ENCODE measurements at places on chromosomes 5 and 9.

- no peak for DNase-seq
These were observed 123.5 kb downstream of the SCAMP1 start for GRCh38 chr5:78483809-78484521.

GRCh38 chr9:90827181-90827871, 25.7 kb downstream of the SYK start:
- DNase-seq: no peak

GRCh38 chr9:75939536-75940111, 49.2 kb downstream of the PCSK5 start:
- DNase-seq: no peak

GRCh38 chr5:3006526-3006925, 255.0 kb upstream of the IRX2 start:
- DNase-seq: no peak

DNA sequence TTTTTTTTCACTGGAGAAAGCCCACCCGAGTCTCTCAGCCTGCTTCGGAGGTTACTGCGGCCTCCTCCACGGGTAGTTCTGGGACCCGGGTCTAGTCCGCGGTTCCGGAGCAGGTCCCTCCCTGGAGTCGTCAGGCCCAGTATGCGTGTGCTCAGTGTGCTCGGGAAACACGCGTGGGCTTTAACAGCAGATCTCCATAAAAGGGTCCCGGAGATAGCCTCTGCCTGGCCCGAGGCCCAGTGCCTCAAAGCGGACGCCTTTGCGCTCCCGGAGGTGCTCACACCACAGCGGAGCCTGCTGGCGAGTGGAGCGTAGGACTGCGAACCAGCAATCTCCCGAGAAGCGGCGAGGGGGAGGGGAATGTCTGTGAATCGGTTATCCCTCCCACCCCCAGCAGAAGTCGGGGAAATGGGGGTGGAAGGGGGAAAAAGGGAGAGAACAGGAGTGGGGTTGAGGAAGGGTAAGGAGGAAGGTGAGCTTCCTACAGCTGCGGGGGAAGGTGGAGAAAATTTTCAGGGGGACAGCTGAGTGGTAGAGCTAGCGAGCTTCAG, 28.7 kb downstream of the CDKN2A start:
- DNase-seq: peak; percentile 29

DNA sequence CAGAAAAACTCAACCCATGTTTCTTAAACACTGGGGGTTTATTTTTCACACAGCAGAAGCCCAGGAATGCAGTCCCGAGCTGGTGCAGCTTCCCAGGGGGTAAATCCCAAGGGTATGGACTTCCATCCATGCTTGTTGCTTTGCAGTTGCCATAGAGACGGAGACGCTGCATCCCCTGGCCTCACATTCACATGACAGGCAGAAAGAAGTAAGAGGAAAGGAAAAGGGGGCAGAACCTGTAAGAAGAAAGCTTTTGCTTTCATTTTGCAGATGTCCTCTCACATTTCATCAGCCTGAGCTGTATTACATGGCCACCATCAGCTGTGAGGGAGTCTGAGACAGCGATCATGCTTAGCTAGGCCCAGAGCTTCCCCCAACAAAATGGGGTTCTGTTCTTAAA, 321.0 kb downstream of the AGTPBP1 start:
- DNase-seq: no peak

GRCh38 chr5:62461561-62461960, 49.0 kb downstream of the IPO11 start:
- DNase-seq: no peak

DNA sequence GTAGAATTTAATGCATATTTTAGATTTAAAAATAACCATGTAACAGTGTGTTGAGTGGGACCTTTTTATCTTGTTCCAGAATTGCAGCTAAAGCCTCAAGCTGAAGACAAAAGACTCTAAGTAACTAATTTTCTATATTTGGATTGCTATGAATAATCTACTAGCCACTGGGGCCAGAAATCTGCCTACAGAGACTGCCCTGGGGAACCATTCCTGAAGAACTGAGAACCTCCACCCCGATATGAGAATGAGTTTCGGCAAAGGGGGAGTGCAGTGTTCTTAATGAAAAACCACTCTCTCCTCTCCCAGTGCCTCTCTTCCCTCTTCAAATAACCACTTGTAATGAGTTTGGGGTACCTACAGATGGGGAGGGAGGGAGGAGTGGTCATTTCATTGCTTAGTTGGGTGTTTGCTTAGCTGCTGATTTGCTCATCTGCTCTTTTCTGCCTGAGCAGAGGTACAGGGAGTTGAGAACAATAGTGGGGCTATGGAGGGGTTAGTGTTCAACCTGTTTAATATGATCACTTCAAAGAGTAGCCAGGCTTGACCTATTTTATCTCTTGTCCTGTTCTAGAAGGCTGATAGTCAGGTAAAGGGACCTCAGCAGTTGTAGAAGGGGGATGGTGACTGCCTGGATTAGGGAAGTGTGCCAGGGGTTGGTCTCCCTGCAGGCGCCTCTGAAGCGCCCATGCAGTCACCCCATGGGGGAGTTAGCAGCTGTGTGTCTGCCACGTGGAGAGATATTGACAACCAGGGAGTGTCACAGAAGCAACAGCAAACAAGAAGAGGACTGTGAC, 47.7 kb downstream of the ATG10 start:
- DNase-seq: no peak

- DNase-seq: no peak
These were observed 69.4 kb downstream of the APBA1 start for GRCh38 chr9:69602773-69603172.

- no peak for DNase-seq
These were observed 131.0 kb upstream of the CCNG1 start for GRCh38 chr5:163306421-163306820.

- no peak for DNase-seq
These were observed 83.6 kb downstream of the RFK start for GRCh38 chr9:76310577-76310976.

DNA sequence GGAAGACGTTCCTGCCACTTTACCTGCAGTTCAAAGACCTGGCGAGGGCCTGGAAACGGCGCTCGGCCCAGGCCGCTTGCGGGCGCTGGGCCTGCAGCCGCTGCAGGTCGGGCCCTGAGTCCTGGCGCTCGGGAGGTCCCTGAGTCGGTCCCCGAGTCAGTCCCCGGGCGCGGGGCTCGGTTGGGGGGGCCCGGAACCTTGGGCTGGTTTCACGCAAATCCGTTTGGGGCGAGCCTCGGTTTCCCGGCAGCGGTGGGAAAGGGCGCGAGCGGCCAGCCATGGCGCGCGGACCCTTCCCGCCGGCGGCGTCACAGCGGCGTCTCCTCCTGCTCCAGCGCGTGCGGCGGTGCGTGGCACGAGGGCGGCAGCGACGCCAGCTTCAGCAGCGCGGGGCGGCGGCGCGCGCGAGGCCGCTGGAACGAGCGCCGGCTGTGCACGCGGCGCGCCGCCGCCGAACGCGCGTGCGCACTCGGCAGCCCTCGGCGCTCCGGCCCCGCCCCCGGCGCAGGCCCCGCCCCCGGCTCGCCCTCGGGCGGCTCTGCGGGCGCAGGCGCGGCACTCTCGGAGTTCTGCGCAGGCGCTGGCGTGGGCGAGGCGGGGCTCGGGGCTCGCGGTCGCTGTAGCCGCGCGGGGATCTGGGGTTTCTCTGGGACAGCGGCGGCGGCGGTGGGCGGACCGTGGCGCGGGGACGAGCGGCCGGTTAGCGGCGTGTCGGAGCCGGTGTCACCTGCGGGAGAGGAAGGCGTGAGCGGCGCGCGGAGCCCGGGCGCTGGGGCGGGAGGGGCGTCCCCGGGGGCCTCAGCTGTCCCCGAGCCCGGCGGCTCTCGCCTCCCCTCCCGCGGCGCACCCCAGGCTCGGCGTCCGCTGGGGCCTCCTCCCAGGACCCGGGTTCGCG, 29.9 kb downstream of the EXOC3 start:
- DNase-seq: peak; percentile 88

DNA sequence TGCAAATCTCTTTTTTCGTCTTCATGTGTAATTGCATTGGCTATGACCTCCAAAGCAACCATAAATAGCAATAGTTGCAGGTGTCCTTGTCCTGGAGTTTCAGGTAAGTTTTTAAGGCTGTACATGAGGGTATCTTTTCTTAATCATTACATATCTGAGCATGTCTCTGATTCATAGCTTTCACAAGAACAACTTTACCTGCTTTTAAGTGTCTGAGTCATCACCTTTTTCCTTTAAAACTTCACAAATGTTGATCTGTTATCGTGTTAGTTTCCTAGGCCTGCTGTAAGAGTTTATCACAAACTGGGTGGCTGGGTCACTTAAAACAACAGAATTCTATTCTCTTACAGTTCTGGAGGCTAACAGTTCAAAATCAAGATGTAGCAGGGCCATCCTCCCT, 13.8 kb downstream of the GARNL3 start:
- no peak for DNase-seq

DNA sequence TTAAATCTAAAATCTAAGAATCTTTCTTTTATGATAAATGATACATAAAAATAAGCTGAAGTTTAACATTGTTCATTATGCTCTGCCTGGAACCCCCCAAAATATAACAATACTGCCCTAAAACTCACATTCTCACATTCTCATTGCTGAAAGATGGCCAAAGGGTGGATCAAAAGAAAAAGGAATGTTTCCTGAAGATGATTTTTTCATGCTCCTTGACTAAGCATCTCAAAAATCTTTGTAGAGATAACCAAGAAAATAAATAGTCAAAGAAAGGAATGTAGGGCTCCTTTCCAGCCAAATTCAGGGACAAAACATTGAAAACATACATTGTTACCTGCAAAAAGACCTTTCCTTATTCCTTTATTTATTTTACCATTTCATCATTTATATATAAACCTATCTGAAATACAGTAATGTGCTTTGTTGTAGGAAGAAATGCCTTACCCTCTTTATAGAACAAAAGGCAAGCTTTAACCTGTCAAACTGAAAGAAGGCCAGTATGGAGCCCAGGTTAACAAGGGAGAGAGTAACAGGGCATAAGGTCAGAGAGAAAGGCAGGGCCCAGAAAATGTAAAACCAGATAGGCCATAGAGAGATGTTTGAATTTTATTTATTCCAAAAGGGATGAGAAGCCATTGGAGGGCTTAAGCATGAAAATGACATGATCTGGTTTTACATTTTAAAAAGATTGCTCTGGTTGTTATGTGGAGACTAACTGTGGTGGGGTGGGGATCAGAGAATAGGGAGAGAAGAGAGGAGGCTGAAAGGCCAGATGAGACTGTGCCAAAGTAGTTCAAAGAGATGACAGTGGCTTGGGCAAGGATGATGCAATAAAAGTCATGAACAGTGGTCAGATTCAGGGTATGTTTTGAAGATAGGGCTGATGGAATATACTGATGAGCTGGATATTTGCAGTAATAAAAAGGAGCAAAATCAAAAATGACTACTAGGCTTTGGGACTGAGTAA, 37.3 kb upstream of the CDK5RAP2 start:
- DNase-seq: no peak

GRCh38 chr5:55146543-55147151, 13.3 kb upstream of the GPX8 start:
- peak; percentile 89 for DNase-seq

- no peak for DNase-seq
These were observed 90.1 kb upstream of the RASEF start for GRCh38 chr9:83153030-83153429.

DNA sequence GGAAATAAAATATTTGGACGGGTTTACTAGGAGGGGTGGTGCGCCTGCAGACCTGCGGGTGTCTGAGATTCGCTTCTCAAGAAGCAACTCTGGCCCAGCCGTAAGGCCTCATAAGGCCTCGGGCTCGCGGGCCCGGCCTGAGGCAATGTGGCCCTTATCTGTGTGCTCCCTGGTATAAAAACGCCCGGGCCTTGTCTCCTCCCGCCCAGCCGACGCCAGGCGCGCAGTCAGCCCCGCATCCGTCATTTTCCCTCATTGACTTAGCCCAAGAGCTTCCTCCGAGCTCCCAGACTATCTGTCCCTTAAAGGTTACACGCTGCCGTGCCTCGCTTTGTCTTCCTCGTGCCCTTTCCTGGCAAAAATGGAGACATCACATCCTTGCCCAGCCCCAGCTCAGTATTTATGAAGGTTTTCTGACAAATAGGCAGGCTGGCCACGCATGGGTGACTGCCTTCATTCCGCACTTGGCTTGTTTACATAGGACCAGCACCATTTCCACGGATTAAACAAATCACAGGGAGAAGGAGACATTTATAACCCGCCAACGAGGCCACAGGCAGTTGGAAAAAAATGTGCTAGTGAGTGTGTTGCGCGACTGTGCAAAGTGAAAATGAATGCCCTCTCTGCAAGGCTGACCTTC, 74.5 kb upstream of the TBCA start:
- no peak for DNase-seq

- DNase-seq: no peak
These were observed 66.7 kb downstream of the PCDH1 start for GRCh38 chr5:141811287-141812155.

DNA sequence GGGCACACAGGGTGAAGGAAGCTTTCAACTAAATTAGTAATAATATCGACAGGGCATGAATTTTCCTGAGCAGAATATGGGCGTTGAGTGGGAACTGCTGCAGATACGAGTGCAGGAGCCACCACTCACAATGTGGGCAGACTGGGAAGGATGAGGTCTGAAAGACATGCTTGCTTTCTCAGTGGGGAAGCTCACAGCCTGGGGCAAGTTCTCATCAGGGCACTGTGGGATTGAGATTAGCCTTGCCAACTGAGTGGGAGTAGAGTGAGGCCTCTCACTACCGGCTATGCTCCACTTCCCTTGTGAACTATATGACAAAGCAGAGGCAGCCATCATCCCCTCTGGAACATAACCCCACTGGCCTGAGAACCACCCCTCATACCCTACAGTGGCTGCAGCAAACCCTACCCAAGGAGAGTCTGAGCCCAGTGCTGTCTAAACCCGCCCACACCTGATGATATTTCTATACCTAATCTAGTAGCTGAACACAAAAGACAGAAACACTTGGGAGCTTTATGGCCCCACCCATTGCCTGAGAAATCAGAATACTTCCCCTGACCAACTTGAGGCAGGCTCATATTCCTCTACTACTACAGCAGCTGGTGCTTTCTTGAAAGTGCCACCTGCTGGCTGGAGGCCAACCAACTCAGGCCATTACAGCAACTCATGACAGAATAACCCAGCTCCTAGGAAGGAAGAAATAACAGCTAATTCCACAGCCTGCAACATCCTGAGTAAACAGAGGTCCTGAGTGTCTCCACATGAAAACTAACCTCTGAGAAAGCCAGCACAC, 173.7 kb upstream of the SPEF2 start:
- DNase-seq: no peak

- DNase-seq: no peak
These were observed 66.9 kb downstream of the CTSL start for GRCh38 chr9:87792831-87793288.
